ENCODE measurements at places on chromosomes 6 and 20. TPM values are rescaled to one million over a fixed set of nuclear protein-coding genes. Genes with fewer than 3 reads are reported as not detected.

CASP8AP2 gene
- total RNA-seq, result 16.4 TPM

THBS2 gene
- 15.1 TPM for total RNA-seq

PERP gene
- total RNA-seq, result 27.4 TPM

DPPA5 gene
- not detected for total RNA-seq

OPRL1 gene
- 0.94 TPM for total RNA-seq

KIAA0408 gene
- total RNA-seq, result 3.6 TPM

DNA sequence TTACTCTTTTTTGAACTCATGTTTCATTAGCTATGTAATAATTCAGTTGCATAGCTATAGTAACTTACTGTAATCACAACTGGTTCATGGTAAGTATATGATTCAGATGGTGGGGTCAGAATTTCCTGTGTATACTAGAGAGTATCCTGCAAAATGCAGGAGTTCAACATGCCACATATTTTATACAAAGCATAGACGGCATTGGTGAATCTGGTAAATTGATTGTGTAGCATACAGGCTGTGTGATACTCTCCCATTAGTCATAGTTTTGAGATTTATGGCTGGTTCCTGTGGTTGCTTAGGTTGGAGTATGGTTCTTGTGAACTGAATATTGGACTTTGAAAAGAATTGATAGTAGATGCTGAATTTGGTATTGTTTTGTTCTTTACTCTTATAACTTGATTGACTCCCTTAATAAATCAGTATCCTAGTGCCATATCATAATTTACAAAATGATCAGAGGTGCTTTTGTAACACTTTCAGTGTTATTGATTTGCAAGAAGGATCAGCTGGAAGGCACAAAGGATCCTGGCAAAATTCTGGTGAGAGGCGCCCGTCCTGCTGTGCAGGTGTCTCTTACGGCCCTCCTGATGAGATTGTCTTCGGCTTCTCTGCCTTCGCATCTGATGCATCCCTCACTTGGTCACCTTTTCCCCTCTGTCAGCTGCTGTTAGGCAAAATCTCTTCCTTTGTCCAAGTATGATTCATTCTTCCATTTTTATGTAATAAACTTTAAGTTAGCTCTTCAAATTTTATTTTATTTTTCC, 22.6 kb downstream of the SNX9 start:
- no peak for DNase-seq

- DNase-seq, result no peak
Measured at GRCh38 chr6:52356017-52356416, 5.9 kb upstream of the PAQR8 start.

DNA sequence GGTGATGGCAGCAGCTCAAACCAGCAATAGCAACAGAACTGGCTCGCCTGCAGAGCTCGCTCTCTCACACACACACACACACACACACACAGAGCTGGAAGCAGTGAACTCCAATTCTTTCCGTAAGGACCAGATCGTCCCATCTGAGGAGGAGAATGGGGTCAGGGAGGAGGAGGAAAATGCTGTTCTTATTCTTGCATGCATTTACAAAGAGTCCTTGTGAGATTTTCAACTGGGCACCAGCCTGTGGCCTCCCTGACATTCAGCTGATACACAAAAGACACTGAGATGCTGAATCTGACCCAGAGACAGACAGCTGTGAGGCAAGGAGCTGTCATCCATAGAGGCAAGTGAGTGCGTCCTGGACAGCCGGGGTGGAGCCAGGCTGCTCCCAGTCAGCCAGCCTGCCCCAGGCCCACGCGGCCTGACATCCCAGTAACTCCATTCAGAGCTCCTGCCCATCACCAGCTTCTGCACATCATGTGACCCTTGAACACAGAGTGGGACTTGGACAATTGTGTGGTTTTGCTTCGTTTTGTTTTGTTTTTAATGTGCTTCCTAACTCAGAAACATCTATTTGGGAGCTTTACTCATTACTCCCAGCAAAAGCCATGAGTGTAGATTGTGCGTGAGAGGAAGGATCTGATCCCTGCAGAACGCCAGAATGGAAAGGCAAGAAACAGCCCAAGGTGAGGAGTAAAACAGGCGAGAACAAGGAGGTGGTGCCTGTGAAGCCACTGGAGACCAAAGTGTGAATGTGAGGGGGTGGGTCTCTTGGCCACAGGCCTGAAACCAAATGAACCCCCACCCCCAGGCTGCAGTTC, 2.1 kb downstream of the SERPINB9 start:
- DNase-seq, result no peak

GRCh38 chr6:137970368-137970767, 103.3 kb downstream of the TNFAIP3 start:
- DNase-seq, result no peak
